Mucosa of descending colon (tissue), 3 donors: ENCODE measurements at places on chromosomes 7 and 10.

GRCh38 chr7:129332254-129333035 lies 101.8 kb upstream of the STRIP2 start:
- no peak for DNase-seq

DNA sequence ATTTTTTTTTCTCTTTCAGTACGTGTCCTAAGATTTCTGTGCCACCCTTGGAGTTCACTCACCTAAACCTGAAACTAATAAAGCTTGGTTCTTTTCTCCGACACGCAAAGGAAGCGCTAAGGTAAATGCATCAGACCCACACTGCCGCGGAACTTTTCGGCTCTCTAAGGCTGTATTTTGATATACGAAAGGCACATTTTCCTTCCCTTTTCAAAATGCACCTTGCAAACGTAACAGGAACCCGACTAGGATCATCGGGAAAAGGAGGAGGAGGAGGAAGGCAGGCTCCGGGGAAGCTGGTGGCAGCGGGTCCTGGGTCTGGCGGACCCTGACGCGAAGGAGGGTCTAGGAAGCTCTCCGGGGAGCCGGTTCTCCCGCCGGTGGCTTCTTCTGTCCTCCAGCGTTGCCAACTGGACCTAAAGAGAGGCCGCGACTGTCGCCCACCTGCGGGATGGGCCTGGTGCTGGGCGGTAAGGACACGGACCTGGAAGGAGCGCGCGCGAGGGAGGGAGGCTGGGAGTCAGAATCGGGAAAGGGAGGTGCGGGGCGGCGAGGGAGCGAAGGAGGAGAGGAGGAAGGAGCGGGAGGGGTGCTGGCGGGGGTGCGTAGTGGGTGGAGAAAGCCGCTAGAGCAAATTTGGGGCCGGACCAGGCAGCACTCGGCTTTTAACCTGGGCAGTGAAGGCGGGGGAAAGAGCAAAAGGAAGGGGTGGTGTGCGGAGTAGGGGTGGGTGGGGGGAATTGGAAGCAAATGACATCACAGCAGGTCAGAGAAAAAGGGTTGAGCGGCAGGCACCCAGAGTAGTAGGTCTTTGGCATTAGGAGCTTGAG lies at the start of gene CFTR:
Gene CFTR, plus strand, starts transcription at position 801 of the 830 bp plus-strand sequence. CDS start 70 bp downstream, outside the sequence.
- DNase-seq = peak; percentile 79

- no peak for DNase-seq
These were observed 56.1 kb upstream of the PDLIM1 start for GRCh38 chr10:95346715-95347401.

DNA sequence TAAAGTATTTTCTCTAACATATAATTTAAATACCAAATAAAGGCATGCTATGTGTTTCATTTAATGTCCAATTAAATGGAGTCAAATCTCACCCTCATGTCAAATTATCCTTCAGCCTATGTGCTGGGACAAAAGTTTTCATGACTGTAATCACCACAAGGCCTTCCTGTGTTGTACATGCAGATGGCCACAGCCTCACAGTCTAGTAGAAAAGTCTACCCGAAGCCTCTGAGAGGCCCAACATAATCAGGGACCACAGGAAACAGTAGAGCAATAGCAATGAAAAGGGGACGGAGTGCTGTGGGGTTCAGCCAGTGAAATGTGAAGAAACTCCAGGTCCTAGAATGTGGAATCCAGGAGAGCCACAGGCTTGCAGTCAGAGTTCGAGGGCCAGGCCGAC lies 140.2 kb upstream of the KLF6 start:
- no peak for DNase-seq
